ENCODE measurements at places on chromosomes 12 and 14.

- no peak for DNase-seq
Measured at GRCh38 chr14:24236689-24237462, 4.1 kb downstream of the GMPR2 start.

DNA sequence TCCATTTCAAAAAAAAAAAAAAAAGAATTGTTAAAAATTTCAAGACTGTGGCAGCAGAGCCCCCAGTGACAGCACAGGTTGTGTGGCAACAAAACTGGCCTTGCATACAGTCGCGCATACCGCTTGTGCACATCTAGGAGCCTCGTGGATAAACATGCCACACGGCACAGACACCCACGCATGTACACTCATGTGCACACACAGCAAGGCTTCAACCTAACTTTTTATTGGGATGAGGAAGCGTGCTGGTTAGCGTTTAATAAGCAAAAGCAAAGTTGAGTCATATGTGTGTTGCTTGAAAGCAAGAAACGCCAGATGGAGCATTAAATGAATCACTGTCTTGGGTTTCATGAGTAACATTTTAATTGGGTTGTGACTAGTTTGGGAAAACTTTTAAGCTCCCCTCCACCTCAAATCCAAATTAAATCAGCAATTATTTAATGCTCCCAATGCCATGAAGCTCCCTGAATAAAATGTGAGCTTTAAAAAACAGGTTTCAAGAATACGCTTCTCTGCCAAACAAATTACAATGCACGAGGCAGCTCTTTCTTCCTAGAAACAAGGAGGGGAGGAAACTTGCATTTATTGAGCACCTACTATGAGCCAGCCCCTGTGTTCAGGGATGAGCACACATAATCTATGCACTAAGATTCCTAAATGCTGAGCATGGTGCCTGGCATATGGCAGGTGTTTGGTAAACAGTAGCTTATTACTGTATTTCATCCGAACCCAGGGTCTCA is 35.7 kb upstream of the EML1 start:
- no peak for DNase-seq

- no peak for DNase-seq
Measured at GRCh38 chr12:24928131-24928530, 20.8 kb downstream of the BCAT1 start.

GRCh38 chr12:57632958-57633840 is at the start of gene B4GALNT1:
Gene B4GALNT1 (minus strand): TSS chr12:57633201. CDS start chr12:57632132, 1,069 bp downstream.
- peak; percentile 84 for DNase-seq

GRCh38 chr12:97222391-97222790 is 240.2 kb upstream of the RMST start:
- DNase-seq: no peak

- DNase-seq: no peak
Measured at GRCh38 chr14:60510951-60511599, 2.1 kb downstream of the SIX6 start.

DNA sequence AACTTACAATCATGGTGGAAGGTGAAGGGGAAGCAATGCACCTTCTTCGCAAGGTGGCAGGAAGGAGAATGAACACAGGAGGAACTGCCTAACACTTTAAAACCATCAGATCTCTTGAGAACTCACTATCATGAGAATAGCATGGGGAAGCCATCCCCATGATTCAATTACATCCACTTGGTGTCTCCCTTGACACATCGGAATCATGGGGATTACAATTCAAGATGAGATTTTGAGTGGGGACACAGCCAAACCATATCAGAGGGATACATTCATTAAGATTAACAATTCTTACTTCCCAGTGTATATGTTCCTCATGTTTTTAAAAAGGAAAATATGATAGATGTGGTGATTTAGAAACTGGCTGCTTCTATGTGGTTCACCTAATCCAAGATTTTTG is 117.9 kb downstream of the PDE3A start:
- DNase-seq: no peak

DNA sequence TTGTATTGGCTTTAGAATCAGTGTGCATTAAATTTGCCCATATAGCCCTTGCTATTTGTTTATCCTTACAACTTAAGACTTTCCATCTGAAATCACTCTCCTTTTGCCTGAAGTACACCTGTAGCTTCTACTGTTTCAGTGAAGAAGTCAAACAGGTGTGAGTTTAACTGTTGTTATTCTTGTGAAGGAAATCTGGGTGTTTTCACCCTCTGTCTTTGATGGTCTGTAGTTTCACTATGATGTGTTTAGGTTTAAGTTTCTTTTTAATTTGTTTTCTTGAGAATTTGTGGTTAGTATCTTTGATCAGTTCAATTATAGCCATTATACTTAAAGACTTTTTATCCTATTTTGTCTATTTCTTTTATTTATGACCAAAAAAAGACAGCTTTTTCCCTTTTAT is 68.9 kb upstream of the BBS10 start:
- DNase-seq: no peak

- no peak for DNase-seq
Measured at GRCh38 chr12:58416236-58416635, 474.9 kb downstream of the ATP23 start.

DNA sequence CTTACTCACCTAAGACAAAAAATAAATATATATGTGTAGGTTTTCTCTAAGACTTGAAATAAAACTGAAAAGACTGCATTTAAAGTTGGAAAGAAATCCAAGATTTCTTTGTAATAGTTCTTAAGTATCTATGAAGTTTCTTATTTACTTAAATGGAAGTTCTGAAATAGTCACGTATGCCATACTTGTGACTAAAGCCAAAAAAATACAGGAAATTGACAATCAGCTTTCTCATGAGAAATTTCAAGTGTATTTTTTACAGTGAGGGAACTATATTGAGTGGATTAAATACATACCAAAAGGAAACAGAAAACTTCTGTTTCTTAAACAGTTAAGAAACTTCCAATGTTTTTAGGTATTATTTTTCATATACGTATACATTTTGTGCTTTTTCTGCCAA is 188.1 kb downstream of the DPY19L2 start:
- DNase-seq: no peak

DNA sequence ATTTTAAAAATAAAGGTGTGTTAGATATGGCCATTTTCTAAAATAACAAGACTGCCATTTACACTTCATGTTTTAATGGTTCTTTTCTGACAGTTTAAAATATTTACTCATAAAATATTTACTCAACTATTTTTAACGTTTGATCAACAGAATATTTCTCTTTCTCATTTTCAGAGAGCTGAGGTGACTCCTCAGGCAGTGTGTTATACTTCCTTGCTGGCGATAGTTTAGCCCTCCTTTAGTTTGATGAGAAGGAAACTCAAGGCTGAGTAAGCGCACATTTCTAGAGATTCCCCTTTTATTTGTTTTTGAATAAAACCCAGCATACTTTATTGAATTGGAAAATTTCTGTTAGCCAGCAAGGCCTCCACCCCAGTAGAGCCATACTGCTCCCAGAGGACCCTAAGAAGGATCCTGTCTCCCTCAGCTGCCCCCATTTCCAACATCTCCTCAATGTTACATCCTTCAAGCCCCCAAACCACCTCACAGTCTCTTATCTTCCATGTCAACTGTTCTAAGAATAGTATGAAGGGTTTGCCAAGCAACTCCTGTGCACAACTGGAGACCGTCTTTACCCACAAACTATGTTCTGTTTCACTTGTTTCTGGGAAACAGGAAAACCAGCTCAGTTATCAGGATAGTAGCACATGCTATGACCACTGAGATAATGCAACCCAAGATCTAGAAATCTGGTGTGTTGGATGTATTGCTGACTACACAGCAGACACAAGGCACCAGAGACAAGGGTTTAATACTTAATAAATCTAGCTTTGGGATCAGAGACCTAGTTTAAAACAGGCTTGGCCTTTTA is 129.5 kb downstream of the STXBP6 start:
- no peak for DNase-seq

GRCh38 chr12:102481705-102482425 is 1.5 kb upstream of the IGF1 start:
- DNase-seq: no peak

DNA sequence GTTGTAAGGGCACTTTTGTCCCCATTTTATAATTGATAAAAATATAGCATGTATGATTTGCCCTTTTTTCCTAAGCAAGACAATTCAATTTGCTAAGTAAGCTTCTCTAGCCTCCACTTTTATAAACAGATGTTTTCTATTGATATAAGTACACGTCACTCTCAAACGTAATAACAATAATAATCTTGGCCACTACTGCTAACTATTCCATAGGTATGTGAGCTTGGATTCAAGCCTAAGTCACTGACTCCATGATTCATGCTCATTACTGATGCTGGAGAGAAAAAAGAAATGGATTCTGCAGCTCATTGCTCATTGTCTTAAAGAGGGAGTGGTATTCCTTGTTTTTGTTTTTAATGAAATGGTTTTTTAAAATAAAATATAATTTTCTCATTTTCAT is 661.0 kb downstream of the GALC start:
- DNase-seq: no peak

GRCh38 chr14:55136885-55137786 is 8.1 kb downstream of the LGALS3 start:
- no peak for DNase-seq

- no peak for DNase-seq
Measured at GRCh38 chr12:118866346-118866745, 115.0 kb upstream of the SRRM4 start.

DNA sequence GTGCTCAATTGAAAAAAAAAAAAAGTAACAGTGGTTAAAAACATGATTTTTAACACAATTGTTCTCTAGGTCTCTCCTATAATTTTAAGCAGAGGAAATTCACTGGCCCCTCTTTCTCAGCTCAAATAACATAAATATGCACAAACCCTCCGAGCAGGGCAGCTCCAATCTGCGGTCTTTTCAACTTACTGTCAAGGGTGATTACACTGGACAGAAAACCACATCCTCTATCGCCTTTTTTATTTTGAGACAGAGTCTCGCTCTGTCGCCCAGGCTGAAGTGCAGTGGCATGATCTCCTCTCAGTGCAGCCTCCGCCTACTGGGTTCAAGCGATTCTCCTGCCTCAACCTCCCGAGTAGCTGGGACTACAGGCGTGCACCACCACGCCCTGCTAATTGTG is 16.5 kb upstream of the GABARAPL1 start:
- no peak for DNase-seq

DNA sequence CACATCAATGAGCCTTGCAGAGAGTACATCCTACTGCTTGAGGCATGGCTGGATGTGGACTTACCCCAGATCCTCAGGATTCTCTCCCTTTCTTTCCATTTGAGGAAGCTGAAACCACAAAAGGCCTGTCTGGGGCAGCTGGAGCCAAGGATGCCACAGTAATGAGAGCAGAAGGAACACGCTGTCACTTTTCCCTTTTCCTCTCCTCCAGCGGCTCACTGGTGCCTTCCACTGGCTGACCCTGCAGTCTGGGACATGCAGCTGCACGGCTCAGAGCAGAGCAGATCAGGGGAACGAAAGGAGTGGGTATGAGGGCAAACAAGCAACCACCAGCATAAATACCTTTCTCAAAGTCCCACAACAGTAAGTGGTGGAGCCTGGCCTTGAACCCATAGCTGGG is 78.2 kb downstream of the GAS2L3 start:
- DNase-seq: no peak

DNA sequence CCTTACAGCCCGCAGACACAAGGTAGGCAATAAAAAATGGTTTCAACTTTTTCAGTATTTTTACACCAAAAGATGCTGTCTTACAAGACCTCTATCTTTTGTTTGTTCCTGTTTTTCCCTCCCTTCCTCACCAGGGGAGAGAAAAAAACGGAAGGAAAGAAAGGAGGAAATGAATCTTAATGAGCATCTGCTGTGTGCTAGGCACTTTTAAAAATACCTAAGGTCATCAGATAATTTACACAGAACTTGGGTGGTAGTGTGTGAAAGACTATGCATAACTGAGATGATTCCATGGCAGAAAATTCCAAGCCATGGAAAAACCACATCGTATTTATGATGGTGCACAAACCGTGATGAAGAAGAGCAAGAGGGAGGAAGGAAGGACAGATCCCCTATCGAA is 121.2 kb downstream of the DIP2B start:
- no peak for DNase-seq

DNA sequence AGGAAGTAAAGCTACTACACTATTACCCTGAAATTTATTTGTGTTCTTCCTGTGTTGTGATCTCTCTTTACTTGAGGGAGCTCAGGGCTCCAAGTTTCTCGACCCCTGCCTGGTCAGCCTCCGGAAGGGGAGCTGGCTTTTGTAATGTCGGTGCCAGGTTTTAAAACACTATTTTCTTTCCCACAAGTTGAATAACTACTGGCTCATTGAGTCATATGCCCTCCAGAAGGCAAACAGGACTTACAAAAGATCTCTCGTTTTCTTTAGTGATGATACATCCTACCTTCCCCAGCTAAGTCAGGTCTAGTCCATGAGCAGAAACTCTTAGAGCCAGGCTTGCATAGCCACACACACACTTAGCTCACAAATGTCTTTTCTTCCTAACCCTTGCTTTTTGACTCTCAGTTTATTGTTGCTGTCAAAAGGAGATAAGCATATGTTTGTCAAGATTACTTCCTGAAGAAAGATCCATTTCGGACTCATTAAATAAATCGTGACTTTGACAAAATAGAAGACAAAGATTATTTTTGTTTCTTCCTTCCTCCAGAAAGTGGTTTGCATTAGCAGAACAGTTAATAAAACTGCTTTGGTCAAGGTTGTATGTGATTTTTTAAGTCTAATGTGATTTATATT is 209.8 kb upstream of the FLRT2 start:
- DNase-seq: no peak

DNA sequence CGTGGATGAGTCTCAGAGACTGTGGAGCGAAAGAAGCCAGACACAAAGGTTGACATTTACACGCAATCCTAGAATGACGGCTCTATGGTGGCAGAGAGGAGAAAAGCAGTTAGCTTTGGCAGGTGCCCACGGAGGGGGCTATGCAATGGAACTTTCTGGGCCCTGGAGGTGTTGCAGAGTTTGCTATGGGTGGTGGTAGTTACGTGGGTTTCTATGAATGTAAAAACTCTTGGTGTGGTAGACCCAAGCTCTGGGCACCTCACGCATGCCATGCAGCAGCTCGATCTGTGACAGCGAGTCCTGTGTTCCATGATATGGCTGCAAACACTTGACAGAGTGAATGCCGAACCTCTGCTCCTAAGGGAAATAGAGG is 5.0 kb upstream of the INF2 start:
- DNase-seq: no peak

DNA sequence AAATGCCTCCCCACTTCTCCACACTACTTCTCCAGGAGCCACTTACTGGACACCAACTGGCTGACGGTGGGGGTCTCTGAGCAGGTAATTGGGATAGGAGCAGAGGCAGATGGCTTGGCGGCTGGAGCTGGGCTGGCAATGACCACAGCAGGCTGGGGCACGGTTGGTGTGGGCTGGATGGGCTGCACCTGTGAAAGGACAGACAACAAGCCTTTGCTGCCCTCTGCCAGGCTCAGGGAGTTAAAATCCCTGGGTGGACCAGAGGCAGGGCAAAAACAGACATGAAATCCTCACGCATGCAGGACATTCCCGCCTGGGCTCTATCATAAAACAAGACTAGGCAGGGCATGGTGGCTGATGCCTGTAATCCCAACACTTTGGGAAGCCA is 19.3 kb upstream of the TFCP2 start:
- DNase-seq: no peak

- DNase-seq: no peak
Measured at GRCh38 chr14:72582582-72582981, 311.3 kb downstream of the DPF3 start.

- DNase-seq: no peak
Measured at GRCh38 chr12:21384261-21384660, 11.6 kb downstream of the IAPP start.

- no peak for DNase-seq
Measured at GRCh38 chr12:215116-215515, 1.2 kb upstream of the SLC6A12 start.

All from GM19239 (cell line).